Activated CD4-positive, CD25-positive, alpha-beta regulatory T cell treated with anti-CD3 and anti-CD28 coated beads, Interleukin-2, amount 50 U/mL, for 24 hours (primary cell): ENCODE measurements at places on chromosomes 11 and 22.

DNA sequence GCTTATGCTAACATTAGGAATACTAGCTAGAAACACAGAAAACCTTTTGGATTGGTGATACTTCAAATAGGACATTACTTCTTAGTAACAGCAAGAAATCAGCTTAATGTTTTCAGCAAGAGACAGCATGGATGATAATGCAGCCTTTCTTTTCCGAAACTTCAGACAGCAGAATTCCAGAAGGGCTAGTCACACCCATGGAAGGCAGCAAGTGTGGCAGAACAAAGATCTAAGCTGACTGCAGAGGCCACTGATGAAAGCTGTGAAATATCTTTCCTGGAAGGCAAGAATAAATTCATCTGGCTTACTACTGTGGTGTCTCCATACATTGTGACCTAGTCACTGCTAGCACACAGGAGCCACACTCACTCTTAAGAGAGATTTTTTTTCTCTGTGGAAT is 100.3 kb downstream of the CCDC83 start:
- no peak for ATAC-seq

DNA sequence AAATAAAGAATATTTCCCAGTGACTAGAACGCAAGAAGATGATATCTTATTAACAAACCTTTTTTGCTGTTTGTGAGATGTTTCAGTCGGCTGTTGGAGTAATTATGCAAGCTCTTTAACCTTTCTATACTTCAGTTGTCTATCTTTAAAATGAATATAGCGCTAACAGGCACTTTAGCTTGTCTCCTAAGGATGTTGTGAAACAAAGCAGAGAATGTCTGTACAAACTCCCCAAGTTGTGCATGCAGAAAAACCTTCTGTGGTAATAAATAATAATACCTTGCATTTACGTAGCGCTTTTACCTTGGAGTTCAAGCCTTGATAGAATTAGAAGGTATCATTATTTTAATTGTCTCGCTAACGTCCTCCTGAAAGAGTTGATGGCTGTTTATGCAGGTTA is 1.9 kb upstream of the KDM2A start:
- ATAC-seq: no peak

GRCh38 chr11:40139066-40139465 is 1320.4 kb downstream of the LRRC4C start:
- ATAC-seq: no peak

DNA sequence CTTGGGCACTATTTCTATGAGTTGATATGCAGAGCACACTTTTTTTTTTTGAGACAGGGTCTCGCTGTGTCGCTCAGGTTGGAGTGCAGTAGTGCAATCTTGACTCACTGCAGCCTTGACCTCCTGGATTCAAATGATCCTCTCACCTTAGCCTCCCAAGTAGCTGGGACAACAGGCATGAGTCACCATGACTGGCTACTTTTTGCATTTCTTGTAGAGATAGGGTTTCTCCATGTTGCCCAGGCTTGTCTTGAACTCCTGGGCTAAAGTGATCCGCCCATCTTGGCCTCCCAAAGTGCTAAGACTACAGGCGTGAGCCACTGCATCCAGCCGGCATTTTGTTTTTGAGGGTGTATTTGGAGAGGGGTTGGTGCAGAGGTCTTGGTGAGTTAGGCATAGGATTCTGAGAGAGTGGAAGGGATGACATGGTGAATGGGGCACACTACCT is 29.9 kb upstream of the MTCH2 start:
- ATAC-seq: no peak

DNA sequence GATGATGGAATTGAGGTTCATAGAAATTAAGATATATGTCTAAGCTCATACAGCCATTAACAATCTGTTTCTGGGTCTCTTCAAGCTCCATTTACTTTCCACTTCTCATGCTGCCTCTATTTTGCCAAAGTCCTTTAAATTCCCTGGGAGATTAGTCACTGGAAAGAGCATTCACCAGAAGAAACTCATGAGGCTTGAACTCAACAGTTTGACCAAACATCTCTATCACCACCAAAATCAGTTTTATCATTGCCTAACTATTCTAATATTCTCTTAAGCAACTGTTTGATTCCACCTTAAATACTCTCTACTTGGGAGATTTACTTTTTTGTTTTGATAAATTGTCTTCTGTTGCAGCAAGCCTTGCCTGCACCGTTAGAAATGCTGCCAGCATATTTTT is 881.3 kb downstream of the KCNA4 start:
- ATAC-seq: no peak

GRCh38 chr22:41405588-41405987 is 23.8 kb downstream of the TEF start:
- no peak for ATAC-seq

DNA sequence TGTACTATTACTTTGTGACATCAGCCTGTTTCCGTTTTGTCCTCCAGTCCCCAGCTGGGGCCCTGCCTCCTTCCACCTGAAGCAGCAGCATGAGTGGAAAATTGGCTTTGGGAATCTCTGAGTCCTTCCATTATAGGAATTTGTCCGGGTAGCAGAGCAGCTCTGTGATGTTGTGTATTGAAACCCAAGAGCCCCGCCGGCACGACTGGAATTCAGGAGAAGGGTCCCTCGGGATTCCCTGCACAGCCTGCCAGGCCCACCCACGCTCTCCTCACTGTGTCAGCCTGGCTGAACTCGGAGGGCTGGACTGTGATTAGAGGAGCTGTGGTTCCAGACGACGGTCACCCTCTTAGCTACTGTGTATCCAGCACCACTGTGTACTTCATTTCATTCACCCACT is 18.8 kb upstream of the TSPAN18 start:
- ATAC-seq: no peak

DNA sequence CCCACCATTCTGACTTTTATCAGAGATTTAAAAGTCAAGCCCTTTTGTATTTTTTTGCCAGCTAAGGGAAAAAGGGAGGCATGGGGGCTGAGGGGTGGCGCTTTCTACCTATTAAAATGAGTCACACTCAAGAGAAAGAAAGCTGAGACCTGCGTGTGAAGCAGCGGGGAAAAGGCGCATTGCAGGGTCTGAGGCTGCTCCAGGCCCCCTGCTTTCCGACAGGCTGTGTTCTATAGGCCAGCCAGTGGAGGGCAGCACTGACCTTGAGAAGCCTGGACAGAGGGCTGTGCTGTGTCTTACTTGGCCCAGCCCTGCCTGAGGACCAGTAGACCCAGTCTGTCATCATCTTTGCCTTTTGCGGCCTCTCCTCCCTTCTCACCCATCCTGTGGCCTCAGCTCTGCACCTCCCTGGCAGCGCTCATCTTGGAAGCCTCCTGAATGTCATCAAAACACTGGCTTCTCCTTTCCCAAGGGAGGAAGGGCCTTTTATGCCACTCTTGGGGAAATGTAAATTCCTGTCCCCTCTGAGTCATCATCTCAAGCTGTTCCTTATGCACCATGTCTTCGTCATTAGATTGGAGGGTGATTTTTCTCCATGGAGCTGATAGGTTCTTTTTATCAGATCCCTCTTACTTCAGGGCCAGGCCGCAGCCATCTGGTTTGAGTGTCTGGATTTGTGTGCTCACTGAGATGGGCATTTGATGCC is 12.6 kb upstream of the MAPK8IP1 start:
- ATAC-seq: peak; percentile 28

GRCh38 chr22:44349594-44349993 is 36.8 kb upstream of the SHISAL1 start:
- ATAC-seq: no peak

DNA sequence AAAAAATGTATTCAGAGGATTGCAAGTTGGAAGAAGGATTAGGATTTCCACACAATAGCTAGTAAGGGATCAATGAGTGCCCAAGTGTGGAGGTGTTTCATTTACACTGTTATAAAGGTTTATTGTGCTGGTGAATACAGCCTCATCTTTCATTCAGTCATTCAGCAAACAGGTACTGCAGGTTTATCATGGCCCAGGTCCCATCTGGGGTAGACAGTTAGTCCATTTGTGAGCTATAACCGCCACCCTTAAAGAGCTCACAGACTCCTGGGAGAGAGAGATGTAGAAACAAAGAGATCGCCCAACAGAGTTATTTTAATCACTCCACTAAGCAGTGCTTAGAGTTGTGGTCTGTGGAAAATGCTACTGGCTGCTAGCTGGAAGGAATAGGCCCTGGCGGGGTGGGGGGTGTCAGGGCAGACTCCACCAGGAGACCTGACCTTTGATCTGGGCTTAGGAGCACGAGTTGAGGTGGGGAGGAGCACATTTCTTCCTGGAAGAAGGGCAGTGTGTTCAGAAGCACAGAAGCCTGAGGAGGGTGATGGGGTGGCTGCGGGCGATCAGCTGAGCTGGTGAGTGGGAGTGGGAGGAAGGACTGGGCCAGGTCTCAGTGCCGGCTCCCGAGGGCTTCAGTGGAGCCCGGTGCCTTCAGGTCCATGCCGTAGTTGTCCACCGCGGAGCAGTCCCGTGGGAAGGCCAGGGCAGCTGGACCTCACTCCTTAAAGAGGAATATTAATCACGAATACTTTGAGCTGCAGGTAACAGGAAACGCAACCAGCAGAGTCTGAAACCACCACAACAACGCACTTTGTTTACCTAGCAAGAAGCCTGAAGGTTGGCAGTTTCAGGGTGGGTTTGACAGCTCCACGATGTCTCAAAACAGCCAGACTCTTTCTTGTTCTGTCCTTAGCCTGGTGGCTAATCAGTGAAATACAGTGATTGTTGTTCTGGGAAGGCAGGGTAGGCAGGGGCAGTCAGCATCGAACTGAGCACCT is 11.2 kb downstream of the TOM1 start:
- no peak for ATAC-seq

DNA sequence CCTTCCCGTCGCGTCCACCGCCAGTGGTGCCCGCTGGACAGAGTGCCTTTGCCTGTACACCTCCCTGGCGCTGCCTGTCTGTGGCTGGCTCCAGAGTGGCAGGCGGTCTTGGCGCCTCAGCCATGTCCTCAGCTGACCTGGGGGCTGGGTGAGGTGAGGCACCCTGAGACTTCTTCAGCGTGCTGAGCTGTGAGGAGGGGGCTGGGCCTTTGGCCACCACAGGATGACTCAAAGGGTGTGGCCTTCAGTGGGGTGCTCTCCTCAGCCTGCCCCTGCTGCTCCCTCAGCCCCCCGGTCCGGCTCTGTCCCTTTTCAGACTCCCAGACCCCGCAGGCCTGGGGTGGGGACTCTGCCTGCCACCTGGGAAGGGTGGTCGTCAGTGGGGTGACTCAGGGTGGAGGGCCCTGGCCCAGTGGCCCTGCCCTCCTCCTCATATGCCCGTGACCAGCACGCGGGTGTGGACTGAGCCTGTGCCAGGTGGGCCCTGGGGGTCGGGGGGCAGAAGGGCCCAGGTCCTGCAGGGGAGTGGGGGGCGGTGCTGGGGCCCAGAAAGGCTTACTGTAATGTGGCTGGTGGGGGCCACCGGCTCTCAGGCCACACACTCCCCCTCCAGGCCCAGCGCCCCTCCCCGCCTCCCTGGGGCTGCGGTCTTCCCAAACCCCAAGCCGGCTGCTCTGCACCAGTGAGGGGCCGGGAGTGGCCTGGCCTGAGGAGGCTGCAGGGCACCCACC is 15.9 kb downstream of the CRELD2 start:
- ATAC-seq: no peak

DNA sequence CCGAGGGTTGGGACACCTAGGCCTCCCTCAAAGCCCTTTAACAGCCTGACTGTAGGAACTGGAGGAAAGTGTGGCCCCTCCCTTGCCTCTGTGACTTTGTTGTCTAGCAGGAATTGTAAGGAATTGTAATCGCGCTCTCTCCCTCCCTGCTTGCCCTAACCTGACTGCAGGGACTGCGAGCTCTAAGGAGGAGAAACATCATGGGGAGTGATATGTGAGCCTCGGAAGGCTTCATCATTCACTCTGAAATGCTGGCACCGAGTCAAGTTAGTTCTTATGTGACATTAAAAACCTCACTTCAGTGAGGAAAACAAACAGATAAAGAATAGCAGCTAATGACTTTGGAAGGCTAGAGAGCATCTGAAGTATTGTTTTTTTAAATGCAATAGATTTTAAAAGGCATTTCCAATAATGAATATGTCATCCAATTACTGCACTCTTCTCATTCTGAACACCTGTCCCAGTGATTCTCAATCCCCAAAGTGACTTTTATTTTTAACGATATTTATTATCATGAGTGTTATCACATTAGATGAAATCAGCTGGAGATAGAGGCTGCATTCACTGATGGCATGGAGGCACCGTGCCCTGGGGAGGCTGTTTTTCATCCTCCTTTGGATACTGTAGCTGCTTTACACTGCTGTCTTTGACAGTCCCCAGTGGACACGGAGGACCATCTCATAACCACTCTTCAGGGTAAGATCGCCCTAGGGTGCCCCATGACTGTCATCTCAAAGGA is 58.5 kb upstream of the NTM start:
- no peak for ATAC-seq

DNA sequence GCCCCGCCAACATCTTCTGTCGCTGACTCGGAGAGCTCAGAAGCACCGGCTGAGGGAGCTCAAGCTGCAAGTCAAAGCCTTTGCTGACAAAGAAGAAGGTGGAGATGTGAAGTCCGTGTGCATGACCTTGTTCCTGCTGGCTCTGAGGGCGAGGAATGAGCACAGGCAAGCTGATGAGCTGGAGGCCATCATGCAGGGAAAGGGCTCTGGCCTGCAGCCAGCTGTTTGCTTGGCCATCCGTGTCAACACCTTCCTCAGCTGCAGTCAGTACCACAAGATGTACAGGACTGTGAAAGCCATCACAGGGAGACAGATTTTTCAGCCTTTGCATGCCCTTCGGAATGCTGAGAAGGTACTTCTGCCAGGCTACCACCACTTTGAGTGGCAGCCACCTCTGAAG is 6.7 kb downstream of the RAG1 start:
- no peak for ATAC-seq

DNA sequence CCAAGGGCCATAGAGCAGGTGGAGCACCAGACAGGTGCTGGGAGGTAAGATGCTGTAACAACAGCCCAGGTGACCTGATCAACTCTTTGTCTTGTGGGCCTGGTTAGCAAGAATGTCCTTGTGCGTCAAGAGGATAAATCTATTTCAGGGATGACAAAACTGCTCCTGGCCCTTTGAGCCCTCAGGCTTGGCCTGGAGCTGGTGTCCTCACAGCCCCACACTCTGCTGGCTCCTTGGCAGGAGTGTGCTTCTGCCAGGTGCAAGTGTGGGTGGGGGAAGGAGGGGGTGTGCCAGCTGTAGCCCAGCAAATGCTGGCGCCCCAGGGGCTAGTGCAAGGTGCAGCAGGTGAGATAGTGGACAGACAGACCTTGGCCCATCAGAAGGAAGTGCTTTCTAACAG is 19.5 kb downstream of the AMPD3 start:
- no peak for ATAC-seq

GRCh38 chr11:85086504-85087284 is 540.5 kb downstream of the DLG2 start:
- no peak for ATAC-seq

GRCh38 chr11:38456371-38456770 is 1858.3 kb upstream of the RAG2 start:
- ATAC-seq: no peak
